Breast epithelium (tissue), 4 donors: ENCODE measurements at places on chromosomes 13 and 19. TPM values are rescaled to one million over a fixed set of nuclear protein-coding genes. Genes with fewer than 3 reads are reported as not detected.

- no peaks in the 10 kb centered on the region for H3K27me3 ChIP-seq
- no peak for DNase-seq
- H3K4me1 ChIP-seq: no peaks in the 10 kb centered on the region
- H3K4me3 ChIP-seq: no peak overlapping the region
- H3K27ac ChIP-seq: no peak overlapping the region
Observed at GRCh38 chr19:16594131-16594586, 21.9 kb upstream of the SLC35E1 start.

DNA sequence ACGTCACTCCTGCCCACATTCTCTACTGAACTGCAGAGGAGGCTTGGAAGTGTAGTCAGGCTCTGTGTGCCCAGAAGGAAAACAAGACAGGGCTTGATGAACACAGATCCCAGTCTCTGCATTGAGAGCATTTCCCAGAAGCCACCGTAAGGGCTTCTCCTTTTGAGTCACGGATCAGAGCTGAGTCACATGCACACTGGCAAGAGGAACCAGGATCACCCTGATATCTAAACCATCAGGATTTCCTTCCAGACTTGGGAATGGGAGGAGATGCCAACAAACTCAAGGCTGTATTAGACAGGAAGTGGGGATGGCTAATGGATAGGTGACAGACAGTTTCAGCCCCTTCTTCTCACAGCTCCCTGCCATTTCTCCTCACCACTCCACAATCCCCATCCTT is 17.7 kb upstream of the FBXO17 start:
- no peak for DNase-seq
- H3K27ac ChIP-seq: no peak overlapping the region
- H3K4me3 ChIP-seq: no peak overlapping the region
- no peaks in the 10 kb centered on the region for H3K4me1 ChIP-seq
- no peaks in the 10 kb centered on the region for H3K27me3 ChIP-seq

GRCh38 chr19:11267316-11268085 is 5.2 kb upstream of the DOCK6 start:
- peaks cover 5% of the 10 kb centered on the region for H3K4me1 ChIP-seq
- H3K27me3 ChIP-seq: no peaks in the 10 kb centered on the region
- DNase-seq: no peak
- no peak overlapping the region for H3K4me3 ChIP-seq
- no peaks in the 10 kb centered on the region for H3K36me3 ChIP-seq
- no peak overlapping the region for H3K27ac ChIP-seq

DNA sequence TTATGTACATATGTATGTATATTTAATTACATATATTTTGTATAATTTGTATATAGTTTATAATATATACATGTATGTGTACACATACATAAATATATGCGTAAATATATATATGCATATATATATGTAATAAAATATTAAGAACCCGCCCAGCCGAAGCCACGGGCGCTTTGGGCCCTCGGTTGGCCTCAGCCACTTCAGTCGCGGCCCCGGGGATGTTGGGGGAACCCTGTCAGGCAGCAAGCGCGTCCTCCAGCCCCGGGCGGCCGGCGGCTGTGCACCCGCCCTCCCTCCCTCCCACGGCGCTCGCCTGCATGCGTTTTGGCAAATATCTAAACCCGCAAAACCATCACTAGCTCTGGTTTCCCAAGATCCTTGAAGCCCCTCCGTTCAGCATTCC is 7.9 kb upstream of the ZNF606 start:
- H3K4me3 ChIP-seq: no peak overlapping the region
- no peaks in the 10 kb centered on the region for H3K4me1 ChIP-seq
- no peaks in the 10 kb centered on the region for H3K27me3 ChIP-seq
- peak overlapping the region; percentile 88 for H3K27ac ChIP-seq
- DNase-seq: no peak

Gene TUBB4A
- not detected for total RNA-seq

Gene ZNF560
- total RNA-seq: not detected

DNA sequence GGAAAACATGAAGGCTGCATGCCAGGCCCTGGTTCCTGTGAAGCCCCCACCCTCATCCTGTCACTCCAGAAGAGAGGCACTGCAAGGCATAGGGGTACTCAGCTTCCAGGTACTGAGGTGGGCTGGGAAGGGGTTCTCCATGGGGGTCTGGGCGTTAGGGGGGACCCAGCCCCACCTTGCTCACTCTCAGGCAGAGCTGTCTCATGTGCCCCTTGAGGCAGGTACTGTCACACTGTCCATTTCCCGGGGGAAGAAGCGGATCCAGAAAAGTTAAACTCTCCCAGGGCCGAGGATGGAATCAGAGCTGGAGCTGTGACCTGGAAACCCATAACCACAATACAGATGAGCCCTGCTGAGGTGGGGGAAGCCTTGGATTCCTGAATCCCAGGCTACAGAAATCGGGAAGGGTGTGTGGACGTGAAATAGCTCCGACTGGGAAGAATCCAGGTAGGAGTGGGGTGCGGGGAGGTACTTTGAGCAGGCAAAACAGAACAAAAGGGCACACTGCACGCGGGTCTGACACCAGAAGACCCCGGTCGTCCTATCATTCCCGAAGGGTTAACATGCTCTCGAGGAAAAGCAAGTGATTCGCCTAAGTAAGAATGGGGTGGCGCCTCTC is 540 bp upstream of the USE1 start:
- H3K4me1 ChIP-seq: peaks cover 4% of the 10 kb centered on the region
- H3K36me3 ChIP-seq: no peaks in the 10 kb centered on the region
- no peak for DNase-seq
- peak overlapping the region; percentile 56 for H3K4me3 ChIP-seq
- H3K27ac ChIP-seq: peak overlapping the region; percentile 99

- H3K4me3 ChIP-seq: peak overlapping the region; percentile 77
- no peak for DNase-seq
- no peak overlapping the region for H3K27ac ChIP-seq
- H3K36me3 ChIP-seq: no peaks in the 10 kb centered on the region
- peaks cover 24% of the 10 kb centered on the region for H3K27me3 ChIP-seq
Observed at GRCh38 chr13:99980824-99981734, 505 bp upstream of the ZIC2 start.

- DNase-seq: no peak
- H3K4me1 ChIP-seq: no peaks in the 10 kb centered on the region
- no peaks in the 10 kb centered on the region for H3K27me3 ChIP-seq
- H3K36me3 ChIP-seq: no peaks in the 10 kb centered on the region
- no peak overlapping the region for H3K4me3 ChIP-seq
Observed at GRCh38 chr19:13286195-13286985, 136.2 kb downstream of the IER2 start.

Gene FFAR1
- not detected for total RNA-seq

DNA sequence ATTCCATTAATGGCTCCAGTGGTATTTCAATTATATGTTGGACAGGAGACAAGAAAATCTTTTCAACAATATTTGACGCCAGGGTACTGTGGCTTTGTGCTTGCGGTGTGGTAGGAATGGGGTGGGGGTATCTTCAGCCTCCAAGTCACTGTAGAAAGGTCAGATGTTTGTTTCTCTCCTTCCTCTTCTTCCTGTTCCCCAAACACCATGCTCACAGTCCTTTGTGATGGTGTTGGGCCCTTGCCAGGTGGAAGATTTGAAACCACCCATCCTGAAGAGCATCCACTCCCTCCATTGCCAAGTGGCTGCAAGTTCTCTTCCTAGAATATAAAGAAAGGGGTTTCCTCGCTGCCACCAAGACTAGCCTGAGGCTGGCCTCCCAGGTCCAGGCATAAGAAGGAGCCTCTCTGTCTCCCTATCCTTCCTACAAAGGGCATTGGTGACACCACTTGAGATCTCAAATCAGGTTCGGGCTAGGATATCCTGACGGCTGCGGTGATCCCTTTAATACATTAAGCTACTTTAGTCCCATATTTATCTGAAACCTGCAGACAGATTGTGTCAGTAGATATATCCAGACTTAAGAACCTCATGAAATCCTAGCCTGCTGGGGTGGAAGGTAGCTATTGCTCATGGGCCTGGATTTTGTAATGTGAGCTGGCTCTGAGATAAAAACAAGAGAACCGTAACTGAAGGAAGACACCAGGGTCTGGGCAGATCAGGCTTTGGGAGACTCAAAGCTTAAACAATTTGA is 64.3 kb upstream of the SIAH3 start:
- no peaks in the 10 kb centered on the region for H3K27me3 ChIP-seq
- no peaks in the 10 kb centered on the region for H3K4me1 ChIP-seq
- no peak for DNase-seq
- H3K36me3 ChIP-seq: no peaks in the 10 kb centered on the region

GRCh38 chr13:42334329-42334706 is 62.4 kb downstream of the AKAP11 start:
- no peak overlapping the region for H3K4me3 ChIP-seq
- DNase-seq: no peak
- H3K27me3 ChIP-seq: no peaks in the 10 kb centered on the region
- H3K36me3 ChIP-seq: no peaks in the 10 kb centered on the region

DNA sequence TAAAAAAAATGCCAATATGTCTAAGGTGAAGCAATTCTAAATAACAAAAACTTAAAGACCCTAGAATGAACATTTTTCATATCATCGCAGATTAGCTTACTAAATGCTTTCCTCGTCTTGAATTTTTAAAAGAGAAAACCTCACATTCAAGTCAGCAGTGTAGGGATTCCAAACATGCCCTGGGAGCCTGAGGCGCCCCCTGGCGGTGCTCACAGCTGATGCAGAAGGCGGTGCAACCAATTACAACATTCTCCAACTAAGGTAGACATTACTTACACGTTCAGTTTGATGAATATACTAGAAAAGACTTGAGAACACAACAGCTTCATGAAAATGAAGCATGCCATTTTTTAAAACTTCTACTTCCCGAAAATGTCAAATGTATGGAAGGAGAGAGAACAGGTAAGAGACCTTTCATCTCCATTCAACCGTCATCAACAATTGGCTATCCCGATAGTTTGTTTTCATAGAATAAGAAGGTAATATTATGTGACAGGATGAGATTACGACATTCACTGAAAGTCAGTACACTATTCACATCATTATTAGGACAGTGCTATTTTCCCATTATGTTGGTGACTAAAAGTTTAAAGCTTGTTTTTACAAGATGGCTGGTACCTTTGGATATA is 304.4 kb downstream of the DCLK1 start:
- no peak overlapping the region for H3K4me3 ChIP-seq
- DNase-seq: no peak
- H3K36me3 ChIP-seq: no peaks in the 10 kb centered on the region
- no peak overlapping the region for H3K27ac ChIP-seq
- no peaks in the 10 kb centered on the region for H3K27me3 ChIP-seq

GRCh38 chr19:2228157-2229030 is 7.7 kb downstream of the PLEKHJ1 start:
- H3K27me3 ChIP-seq: no peaks in the 10 kb centered on the region
- no peaks in the 10 kb centered on the region for H3K4me1 ChIP-seq

DNA sequence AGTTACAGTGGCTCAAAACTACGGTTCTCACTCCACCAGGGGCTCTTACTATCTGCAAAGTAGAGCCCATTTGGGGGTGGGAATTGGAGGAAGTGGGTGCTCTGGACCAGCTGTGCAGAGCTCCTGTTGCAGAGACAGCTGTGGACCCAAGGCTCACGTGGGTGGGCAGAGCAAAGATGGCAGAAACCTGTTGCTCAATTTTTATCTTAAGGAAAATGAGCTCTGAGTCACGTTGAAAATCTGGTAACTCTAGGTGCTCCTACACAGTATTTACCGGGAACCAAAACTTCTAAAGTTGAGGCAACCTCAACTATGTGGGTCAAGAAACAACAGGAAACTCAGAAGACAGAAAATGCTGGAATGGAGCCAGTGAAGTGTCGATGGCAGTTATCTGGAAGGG is 30.2 kb upstream of the SLC15A1 start:
- H3K4me1 ChIP-seq: no peaks in the 10 kb centered on the region
- H3K27me3 ChIP-seq: no peaks in the 10 kb centered on the region
- H3K27ac ChIP-seq: no peak overlapping the region
- H3K36me3 ChIP-seq: no peaks in the 10 kb centered on the region

Gene ANKLE1
- 0.96 TPM for total RNA-seq

DNA sequence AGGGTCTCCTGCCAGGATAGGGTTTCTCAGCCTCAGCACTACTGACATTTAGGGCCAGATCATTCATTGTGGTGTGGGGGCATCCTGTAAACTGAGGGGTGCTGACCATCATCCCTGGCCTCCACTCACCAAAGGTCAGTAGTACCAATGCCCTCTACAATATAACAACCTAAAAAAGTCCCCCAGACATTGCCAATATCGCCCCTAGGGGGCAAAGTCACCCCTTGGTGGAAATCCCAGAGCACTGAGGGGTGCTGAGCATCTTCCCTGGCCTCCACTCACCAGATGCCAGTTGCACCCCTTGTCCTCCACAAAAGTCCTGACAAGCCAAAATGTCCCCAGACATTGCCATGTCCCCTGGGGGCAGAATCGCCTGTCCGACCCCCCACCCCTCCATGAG is 21.6 kb downstream of the CPAMD8 start:
- no peak overlapping the region for H3K27ac ChIP-seq
- H3K36me3 ChIP-seq: no peaks in the 10 kb centered on the region
- H3K4me3 ChIP-seq: no peak overlapping the region

DNA sequence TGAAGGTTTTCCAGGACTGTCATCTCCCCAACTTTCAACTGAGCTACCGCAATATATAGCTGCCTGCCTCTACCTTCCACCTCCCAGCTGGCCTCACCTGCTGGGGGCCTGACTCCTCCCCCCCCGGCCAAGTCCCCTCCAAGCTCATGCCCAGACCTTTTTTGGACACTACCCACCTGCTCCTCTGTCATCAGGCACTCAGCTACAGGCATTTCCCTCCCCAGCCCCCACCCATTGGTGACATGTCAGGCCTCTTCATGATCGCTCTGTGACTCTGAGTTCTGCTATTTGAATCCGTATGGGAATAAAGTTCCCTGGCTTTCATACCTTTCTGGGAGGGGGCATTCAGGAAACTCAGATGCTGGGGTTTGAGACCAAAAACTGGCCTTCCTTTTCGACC is 1.8 kb downstream of the PRKACA start:
- no peak for DNase-seq
- no peaks in the 10 kb centered on the region for H3K27me3 ChIP-seq
- H3K4me1 ChIP-seq: peaks cover 30% of the 10 kb centered on the region
- H3K36me3 ChIP-seq: no peaks in the 10 kb centered on the region
- H3K4me3 ChIP-seq: peak overlapping the region; percentile 99
- peak overlapping the region; percentile 100 for H3K27ac ChIP-seq

Gene NEK5
- total RNA-seq: 0.16 TPM

DNA sequence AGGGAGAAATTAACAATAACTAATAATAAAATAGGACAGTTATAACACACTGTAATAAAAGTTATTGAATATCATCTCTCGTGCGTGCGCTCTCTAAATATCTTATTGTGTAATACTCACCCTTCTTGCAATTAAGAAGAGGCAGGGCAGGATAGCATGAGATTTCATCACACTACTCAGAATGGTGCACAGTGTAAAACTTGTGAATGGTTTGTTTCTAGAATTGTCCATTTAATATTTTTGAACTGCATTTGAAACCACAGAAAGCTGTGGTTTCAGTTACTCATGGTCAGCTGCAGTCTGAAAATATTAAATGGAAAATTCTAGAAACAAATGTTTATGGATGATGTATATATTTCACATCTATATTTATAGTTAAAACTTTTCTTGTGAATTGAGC is 161.1 kb downstream of the DCT start:
- no peak for DNase-seq
- H3K27me3 ChIP-seq: no peaks in the 10 kb centered on the region
- no peaks in the 10 kb centered on the region for H3K36me3 ChIP-seq
- no peaks in the 10 kb centered on the region for H3K4me1 ChIP-seq
